ENCODE measurements at places on chromosomes 16 and 17.

DNA sequence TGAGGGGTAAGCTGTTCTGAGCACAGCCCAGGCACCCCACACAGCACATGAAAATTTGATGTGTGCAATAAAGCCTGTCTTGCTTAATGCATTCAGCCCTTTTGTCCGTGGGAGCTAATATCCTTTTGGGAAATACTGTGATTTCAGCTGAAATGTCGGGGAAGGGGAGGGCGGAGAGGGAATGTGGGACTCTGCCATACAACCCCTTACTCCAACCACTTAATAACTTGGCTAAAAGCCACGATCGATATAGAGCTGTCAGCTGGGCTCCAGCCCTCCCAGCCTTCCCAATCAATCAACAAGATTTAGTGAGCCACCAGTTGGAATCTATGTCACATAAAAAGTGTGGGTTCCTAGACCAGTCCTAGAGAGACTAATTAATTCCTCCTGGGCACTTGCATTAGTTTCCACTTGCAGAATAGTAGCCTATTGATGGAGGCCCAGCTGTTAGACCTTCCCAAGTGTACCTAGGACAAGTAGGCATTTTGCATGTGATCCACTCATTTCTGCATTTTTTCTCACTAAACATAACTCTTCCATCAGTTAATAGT, 82.7 kb upstream of the PIRT start:
- DNase-seq: no peak

DNA sequence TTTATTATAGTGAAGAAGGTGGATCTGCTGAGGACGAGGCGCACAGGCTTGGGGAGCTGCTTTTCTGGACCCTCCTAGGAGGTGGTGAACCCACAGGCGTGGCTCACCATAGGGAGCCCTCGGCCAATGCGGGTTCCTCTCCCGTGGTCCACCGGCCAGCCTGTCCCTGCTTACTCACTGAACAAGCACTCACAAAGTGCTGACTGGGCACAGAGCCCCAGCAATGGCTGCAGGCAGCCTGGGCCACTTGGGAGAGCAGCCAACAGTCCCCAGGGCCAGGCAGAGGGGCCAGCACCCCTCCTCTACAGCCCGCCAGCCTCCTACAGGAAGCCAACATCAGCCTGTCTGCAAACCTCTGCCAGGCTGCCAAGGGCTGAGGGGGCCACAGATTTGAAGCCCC, 19.1 kb upstream of the NCBP3 start:
- DNase-seq: no peak

DNA sequence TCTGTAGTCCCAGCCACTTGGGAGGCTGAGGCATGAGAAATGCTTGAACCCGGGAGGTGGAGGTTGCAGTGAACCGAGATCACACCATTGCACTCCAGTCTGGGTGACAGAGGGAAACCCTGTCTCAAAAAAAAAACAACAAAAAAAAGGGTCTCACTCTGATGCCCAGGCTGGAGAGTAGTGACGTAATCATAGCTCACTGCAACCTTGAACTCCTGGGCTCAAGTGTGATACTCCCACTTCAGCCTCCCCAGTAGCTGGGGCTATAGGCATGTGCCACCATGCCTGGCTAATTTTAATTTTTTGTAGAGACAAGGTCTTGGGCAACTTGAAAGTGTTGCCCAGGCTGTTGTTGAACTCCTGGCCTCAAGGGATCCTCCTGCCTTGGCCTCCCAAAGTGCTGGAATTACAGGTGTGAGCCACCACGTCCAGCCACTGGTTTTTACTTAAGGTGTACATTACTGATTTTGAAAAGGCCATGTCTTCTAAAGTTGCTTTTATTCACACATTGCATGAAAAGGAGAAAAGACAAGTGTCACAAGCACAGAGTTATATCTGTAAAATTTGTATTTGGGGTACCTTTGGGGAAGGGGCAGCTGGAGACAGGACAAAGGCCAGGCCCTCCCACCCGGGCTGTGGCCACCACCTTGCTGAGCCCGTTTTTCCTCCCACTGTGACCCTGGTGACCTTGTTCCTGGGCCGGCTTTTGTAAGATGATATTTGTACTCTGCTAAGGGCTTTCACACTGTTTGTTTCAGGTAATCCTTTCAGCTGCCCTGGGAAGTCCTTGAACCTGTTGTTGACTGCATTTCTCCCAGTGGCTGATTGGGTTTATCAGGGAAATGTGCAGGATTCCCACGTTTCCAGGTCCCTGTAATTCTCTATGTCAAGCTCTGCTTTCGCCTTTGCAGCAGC, 11.5 kb downstream of the GPT2 start:
- DNase-seq: no peak

DNA sequence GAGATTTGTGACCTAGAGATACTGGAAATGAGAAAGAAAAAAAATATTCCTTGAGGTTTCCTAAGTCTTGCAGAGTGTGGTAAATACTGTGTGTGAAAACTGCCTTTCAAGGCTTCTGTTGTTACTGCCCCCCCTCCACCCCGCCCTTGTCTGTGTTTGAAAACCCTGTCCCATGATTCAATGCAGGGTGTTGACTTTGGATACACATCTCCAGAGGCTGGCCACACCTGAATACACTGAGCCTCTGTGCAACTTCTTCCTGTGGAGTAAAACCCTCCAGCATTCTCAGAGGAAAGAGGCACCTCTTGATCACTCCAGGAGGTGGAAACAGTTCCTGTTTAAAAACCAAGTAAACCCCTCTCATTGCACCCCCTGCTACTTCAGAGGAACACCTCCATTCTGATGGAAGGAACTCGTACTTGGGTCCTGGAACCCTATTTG, 123.0 kb upstream of the CACNG5 start:
- no peak for DNase-seq

DNA sequence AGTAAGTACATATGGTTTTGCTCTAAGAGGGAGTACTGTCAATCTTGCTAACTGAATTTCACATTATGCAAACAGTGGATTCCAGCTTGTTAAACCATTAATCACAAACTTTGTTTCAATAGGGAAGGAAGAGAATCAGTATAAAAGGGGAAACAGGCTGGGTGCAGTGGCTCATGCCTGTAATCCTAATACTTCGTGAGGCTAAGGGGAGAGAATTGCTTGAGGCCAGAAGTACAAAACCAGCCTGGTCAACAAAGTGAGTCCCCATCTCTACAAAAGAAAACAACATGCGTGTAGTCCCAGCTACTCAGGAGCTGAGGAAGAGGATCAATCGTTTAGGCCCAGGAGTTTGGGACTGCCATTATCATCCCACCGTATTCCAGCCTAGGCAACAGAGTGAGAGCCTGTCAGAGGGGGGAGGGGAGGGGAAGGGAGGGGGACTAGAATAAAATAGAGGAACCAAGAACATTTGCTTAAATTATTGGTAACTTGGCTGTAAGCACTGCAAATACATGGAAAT, 65.7 kb downstream of the FBXL20 start:
- no peak for DNase-seq

DNA sequence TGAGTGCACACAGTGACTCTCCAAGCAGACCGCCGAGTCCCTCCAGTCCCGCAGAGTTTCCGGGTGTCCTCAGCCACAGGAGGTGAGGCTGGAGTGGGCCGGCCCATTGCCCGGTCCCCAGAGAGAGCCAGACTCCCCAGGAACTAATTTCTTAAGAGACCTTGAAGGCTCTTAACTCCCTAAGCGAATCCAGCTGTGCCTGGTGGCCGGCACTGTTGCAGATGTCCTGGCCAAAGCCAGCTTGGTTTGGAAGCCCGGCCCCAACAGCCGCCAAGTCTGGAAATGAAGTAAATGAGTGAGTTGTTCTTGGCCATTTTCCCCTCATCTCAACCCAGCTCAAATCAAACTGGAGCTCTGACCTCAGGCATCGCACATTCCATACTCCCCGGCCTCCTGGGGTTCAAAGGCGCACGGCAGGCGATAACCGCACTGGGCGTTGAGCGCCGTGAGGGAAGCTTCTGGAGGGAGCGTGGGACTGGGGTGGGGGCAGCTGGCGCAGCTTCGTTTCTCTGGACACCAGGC, 42.0 kb downstream of the CMIP start:
- no peak for DNase-seq

DNA sequence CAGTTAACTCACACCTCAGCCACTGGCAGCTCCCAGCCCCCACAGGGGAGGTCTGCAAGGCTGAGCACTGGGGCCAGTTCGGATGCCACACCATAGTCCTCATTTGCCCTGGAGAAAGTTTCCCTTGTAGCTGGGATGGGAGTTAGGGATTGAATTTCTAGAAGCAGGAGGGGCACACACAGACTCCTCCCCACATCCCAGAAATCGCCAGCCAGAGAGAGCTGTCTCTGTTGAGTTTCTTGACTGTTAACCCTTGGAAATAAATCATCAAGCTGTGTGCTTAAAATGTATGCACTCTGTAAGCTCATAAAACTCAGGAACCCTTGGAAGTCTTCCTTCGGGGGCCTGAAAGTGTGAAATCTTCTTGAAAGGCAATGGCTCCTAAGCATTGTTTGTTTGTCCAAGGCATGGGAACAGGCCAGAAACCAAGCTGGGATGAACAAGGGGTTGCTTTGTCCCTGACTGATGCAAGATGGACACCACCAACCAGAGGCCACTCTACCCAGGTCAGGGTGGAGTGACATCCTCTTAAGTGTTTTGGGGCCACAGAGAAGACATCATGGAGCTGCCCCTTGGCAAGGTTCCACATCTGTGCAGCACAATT, 394 bp upstream of the PRM3 start:
- DNase-seq: no peak

DNA sequence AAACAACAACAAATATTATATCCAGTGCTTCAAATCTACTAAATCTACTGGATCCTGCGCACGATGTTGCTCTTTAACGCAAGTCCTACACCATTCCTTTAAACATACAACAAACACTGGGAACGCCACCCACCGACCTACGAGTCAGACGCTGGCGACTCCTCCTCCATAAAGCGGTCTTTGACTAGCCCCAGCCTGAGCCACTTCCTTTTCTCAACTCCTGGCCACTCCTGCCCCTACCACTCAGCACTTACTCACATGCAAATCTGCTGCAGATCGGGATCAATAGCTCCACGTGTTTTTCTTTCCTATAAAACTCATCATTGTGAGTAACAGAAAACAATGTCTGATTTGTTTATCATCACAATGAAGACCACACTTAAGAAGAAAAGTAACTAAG, 32.8 kb upstream of the MNT start:
- DNase-seq: no peak

GRCh38 chr17:18159551-18160120, 24.0 kb upstream of the ALKBH5 start:
- no peak for DNase-seq

DNA sequence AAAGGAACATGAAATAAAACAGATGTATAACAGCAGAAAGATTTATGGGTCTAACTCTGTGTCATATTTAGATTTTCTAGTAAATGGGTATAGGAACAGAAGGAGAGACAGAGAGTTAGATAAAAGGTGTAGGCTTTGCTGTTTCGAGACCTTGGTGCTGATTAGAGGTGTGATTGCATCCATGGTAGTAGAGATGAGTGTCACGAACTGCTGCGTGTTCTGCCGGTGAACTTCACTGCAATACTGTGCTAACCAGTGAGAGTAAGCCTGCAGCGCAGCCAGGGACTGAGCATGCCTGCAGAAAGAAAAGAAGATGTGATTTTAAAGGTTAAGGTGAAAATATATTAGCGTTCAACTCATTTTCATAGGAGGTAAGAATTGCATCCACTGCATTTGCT, 53.7 kb upstream of the GSG1L start:
- DNase-seq: no peak

- DNase-seq: no peak
These were observed 3.8 kb upstream of the CRYM start for GRCh38 chr16:21281698-21282389.

DNA sequence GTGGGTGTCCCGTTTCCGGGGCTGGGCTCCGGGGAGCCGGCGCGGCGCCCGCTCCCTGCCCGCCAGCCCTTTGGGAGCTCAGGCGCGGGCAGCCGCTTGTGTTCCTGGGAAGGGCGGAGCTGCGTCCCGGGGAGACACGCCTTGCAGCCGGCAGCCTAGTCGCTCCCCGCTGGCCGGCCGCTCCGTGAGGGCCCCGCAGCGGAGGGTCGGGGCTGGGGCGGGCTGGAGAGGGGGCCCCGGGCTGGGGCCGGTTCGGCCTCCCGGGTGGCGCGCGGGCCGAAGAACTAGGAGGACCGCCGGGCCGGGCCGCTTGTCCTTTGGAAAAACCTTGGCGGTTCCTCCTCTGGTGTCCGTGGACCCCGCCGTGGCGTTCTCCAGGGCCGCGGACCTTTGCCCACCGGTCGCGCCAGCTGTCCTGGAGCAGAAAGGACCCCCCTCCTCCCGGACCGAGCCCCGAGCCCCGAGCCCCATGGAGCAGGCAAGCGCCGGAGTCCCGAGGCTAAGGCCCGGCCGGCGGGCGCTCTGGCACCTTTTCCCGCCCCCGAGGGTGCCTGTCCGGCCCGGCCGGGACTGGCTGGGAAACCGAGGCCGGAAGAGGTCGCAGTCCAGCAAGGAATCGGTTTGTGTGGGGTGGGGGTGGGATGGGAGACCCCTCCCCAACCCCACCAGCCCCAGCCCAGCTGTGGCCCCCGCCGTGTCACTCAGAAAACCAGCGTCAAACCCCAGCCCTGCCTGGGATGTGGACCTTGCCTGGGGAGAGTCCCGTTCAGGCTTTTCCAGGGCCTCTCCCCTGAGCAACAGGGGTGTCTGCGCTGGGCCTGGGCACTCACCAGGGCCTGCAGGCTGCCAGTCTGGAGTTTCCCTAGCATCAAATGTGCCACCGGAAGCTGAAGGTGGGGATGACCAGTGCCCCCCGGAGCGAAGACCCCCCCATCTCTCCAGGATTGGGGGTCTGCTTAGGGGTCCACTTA, 6.8 kb upstream of the TBC1D3B start:
- DNase-seq: no peak

DNA sequence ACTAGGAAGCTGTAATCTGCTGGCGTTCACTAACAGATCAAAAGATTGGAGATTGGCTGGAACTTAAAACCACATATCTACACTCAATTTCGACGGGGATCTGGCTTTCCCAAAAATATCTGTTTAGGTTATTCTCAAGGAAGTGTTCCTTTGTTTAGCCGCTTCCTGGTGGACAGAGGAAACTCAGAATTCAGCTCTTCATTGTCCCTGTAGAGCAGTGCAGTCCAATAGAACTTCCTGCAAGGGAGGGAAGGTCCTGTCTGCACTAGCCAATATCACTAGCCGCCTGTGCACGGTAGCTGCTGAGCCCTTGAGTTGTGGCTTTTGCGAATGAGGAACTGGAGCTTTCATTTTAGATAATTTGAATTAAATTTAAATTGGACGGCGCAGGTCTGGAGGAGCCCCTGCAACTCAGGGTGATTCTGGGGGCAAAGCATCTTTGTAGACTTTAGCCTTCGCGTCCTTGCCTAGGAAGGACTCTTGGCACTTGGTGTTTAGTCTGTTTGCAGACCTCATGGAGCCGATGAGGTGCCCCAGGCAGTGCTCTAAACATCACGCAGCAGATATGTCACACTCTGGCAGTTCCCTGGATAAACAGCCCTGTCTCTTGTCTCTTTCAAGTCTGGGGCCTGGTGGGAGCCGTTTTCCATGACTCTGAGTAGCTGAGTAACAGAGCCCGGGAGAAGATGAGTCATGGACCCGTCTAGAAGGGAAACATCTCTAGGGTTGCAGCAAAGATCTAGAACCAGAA, 122.2 kb downstream of the CCDC182 start:
- DNase-seq: no peak

GRCh38 chr16:82454152-82454551, 172.6 kb upstream of the CDH13 start:
- no peak for DNase-seq

GRCh38 chr16:27326738-27327585, 13.2 kb downstream of the IL4R start:
- DNase-seq: peak; percentile 39
